GM23338 (cell line): ENCODE measurements at places on chromosomes 1 and 21.

GRCh38 chr21:31937303-31937702, 64.5 kb downstream of the HUNK start:
- DNase-seq: no peak

DNA sequence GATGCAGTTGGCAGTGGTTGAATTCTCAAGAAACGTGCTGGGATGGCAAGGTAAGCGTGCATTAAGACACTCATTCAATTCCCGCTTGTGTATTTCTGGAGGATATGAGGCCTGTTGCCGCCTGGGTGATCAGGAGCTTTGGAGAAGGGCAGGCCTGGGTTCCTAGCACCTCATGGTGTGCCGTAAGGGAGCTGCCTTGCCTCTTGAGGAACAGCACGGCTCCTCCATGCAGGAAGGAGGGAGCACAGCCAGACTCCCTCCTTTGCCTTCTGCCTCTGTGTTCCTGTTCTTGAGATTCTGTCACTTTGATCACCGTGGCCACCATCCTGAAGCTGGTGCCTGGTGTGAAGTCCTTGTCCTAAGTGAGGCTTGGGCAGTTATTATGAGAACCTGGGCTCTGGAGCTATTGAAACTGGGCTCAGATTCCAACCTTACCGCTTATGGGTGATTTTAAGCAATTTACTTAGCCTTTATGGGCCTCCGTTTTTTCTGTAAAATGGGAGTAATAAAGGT, 18.3 kb downstream of the SLFNL1 start:
- DNase-seq: no peak

DNA sequence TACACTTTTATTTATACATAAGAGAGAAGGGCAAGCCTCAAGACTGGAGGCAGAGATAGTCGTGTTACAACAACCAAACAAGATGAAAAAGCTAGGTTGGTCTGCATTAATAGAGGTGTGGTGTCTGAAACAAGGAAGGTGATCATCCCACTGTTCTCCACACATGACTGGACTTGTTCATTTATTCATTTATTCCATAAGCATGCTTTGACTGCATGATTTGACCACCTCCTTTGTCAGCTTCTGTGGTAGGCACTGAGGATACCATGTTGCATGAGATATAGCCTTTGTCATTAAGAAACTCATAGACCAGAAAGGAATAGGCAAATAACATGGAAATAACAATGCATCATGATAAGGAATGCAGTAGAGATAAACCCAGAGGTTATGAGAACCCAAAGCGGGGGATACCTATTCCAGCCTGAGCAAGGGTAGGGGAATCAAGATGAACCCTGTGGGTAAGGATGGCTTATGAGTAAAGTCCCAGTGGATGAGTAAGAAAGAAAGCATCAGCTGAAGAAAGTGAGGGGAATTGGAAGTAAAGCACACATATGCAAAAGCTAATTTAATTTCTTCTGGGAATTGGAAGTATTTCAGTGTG, 173.7 kb upstream of the FGGY start:
- no peak for DNase-seq

GRCh38 chr1:117674521-117675400, 68.9 kb downstream of the TENT5C start:
- no peak for DNase-seq

GRCh38 chr1:156342166-156342955, 4.0 kb downstream of the TSACC start:
- DNase-seq: no peak
